IMR-90 (cell line): ENCODE measurements at places on chromosomes 5 and 9. TPM values are rescaled to one million over a fixed set of nuclear protein-coding genes. Genes with fewer than 3 reads are reported as not detected.

Gene TSSK1B
- under 0.01 and 0.18 TPM in 2 replicates for total RNA-seq

Gene CAMK2A
- under 0.01 and 0.18 TPM in 2 replicates for total RNA-seq

Gene TAF11L5
- total RNA-seq = not detected in 2 replicates

Gene AGGF1
- 7.3 and 12.8 TPM in 2 replicates for total RNA-seq

Gene ANKRD31
- total RNA-seq = under 0.01 TPM in 2 replicates

Gene PTGES
- 2.8 and 3.2 TPM in 2 replicates for total RNA-seq

Gene PLAC8L1
- not detected in 2 replicates for total RNA-seq

GRCh38 chr5:107570805-107571531 is 99.8 kb downstream of the EFNA5 start:
- no peaks in the 10 kb centered on the region for H3K36me3 ChIP-seq
- H3K4me1 ChIP-seq = 0 out of 2 replicates have a peak, but pooled peaks cover 3% of the 10 kb centered on the region
- no peak overlapping the region for H3K27ac ChIP-seq
- H3K4me3 ChIP-seq = no peak overlapping the region
- DNase-seq = no peak

- no peaks in the 10 kb centered on the region for H3K27me3 ChIP-seq
- H3K27ac ChIP-seq = no peak overlapping the region
- H3K36me3 ChIP-seq = peaks cover 11% of the 10 kb centered on the region
- no peak overlapping the region for H3K4me3 ChIP-seq
- DNase-seq = no peak
Observed at GRCh38 chr5:119200795-119201194, 129.9 kb downstream of the DMXL1 start.

GRCh38 chr9:124124729-124125650 is 113.4 kb downstream of the LHX2 start:
- H3K4me3 ChIP-seq = no peak overlapping the region
- H3K4me1 ChIP-seq = no peaks in the 10 kb centered on the region
- no peak for DNase-seq
- H3K27ac ChIP-seq = no peak overlapping the region
- H3K27me3 ChIP-seq = peaks cover 7% of the 10 kb centered on the region
- no peaks in the 10 kb centered on the region for H3K36me3 ChIP-seq

- no peak for DNase-seq
- no peaks in the 10 kb centered on the region for H3K27me3 ChIP-seq
- H3K4me3 ChIP-seq = no peak overlapping the region
- no peaks in the 10 kb centered on the region for H3K4me1 ChIP-seq
- H3K27ac ChIP-seq = no peak overlapping the region
Observed at GRCh38 chr9:128713941-128714573, 9.9 kb downstream of the ZDHHC12 start.

- no peak overlapping the region for H3K27ac ChIP-seq
- H3K4me1 ChIP-seq = peaks cover 3% of the 10 kb centered on the region
- no peaks in the 10 kb centered on the region for H3K27me3 ChIP-seq
Observed at GRCh38 chr5:139251281-139251687, 42.3 kb upstream of the MATR3 start.
